ENCODE measurements at places on chromosomes 1 and 21.

GRCh38 chr1:17620448-17620847 is 81.0 kb downstream of the ARHGEF10L start:
- DNase-seq, result no peak

DNA sequence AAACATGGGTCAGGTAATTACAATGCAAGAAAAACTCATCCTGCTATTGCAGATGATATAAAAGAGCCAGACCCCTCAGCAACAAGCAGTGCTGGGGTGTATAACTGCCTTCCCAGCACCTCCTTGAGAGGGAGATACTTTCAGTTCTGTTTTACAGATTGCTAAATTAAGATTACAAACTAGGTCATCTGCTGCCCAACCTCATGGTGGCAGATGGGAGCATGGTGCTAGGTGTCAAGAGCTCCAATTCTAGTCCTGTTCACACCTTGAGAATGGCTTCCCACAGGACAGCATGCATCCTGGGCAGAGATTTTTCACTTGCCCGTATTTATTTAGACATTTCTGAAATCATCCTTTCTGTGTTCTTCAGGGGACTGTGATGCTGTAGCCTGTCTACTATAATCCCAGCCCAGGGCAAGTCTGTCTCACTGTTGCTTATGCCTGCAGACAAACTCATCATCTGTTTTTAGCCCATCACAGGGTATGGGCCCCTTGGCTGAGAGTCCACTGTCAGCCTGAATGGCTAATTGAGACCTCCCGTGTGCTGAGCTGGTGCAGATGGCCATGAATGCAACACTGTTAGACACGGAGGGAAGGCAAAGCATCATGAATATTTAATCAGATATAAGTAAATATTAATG is 40.2 kb upstream of the PBX1 start:
- DNase-seq, result no peak

GRCh38 chr1:62237361-62237760 is 42.7 kb downstream of the L1TD1 start:
- DNase-seq, result peak; percentile 22

- no peak for DNase-seq
Observed at GRCh38 chr1:41870076-41870562, 48.6 kb downstream of the HIVEP3 start.
